ENCODE measurements at places on chromosomes 2 and 18.

GRCh38 chr2:67039517-67040103 is 357.5 kb upstream of the ETAA1 start:
- DNase-seq, result no peak

DNA sequence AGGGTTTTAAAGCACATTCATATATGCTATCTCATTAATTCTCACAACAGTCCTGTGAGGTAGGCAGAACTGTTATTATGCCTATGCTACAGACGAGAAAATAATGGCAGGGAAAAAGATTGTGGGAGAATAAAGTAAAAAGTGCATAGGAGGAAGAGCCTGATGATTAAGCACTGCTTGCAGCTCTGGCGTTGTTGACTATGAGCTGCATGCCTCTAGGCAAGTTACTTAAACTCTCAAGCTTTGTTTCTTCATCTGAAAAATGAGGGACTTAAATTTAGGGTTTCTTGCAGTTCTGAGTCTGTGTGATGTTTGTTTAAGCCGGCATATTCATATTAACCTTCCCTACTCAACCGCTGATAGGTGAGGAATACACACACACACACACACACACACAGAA is 51.6 kb upstream of the RAPH1 start:
- DNase-seq, result no peak

- DNase-seq, result no peak
These were observed 8.7 kb downstream of the OTOF start for GRCh38 chr2:26469092-26469710.

- DNase-seq, result no peak
These were observed 929.4 kb upstream of the PIK3C3 start for GRCh38 chr18:41025666-41026065.

DNA sequence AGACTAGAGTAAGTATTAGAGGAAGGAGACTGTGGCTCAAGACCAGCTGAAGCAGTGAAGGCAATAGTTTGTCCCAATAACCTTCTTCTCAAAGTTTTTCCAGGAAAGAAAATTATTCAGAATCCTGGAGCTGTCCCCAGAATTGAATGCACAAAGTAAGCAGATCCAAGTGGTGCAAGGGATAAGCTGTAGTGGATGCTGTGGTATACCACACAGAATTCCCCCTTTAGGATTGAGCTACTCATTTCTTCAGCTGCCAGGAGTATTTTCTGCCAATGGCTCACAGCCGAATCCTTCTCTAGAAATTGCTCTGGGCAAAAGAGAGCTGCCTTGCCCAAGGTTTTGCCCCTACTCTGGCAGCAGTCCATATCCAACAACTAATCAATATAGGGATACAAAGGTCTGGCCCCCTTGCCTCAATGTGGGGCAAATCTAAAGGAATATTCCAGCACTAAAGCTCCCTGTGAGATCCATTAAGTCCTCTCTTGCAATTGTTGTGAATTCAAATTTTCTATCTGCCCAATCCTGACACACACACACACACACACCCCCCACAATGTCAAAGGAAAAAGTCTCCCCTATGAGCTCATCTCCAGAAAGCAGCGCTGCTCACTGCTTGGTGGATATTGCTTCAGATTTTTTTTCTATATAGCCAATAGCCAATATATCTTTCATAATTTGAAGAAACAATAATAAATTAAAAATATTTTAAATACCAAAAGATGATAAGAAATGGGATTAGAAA is 18.4 kb upstream of the TCF7L1 start:
- DNase-seq, result peak; percentile 56

- DNase-seq, result peak; percentile 26
These were observed 58.6 kb downstream of the SP110 start for GRCh38 chr2:230161184-230161583.

DNA sequence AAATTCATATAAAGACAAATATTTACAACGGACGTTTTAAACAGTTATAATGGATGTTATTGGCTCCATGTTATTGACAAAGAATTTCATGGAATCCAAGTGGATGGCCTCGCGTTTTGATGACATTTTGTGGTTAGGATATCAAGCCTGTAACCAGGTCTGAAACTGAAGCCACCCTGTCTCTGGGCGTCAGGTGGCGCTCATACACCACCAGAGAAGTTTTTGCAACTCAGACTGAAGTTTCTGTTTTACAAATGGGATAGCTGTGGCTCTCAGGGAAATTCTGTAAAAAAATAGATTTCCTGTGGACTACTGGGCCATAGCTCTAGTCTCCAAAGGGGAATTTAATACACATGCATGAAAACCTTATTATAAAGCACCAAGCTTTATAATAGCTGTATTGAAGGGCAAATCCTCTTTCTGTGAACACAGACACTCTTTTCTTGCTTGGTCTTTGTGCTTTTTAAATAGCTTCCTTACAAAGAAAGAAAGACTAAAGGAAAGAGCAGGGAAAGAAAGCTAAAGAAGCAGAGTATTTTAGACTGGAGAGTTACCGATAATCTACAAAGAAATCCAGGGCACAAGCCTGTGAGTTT is 86.7 kb downstream of the C18orf54 start:
- peak; percentile 61 for DNase-seq

GRCh38 chr2:134549104-134549503 is 169.7 kb downstream of the TMEM163 start:
- no peak for DNase-seq

DNA sequence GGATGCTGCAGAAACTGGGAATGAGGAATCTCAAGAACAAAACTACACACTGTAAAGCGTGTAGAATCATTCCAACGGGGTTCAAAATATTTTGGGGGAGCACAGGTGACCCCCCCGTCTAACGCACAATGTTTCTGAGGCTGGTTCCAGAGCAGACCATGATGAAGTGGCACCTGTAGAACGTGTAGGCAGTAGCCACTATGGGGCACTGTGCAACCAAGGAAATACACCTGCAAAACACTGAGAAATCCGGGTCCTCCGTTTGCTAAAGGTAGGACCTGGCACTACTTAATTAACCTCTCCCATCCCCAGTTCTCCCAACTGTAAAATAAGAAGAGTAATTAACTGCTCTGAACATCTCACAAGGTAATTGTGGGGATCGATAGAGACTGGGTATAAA is 22.6 kb downstream of the ST6GAL2 start:
- DNase-seq, result no peak

- no peak for DNase-seq
These were observed 67.9 kb downstream of the CCDC138 start for GRCh38 chr2:108854484-108854883.

DNA sequence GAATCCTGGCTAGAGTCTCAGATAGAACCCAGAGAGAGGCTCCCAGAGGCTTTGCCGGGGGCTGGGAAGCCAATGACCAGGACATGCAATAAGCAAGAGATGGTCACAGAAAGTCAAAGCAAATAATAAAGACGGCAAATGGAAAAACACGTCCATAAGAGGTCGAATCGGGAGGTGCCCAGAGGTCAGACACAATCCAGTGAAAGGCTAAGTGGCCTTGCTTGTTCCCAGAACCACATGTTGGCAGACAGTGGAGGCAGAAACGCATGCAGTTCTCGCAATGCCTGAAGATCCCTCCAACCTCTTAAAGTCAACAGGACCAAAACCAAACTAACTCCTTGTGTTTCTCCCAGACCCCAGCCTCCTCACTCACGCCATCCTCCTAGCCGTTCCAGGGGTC is 3.0 kb downstream of the CYB5A start:
- DNase-seq, result no peak

DNA sequence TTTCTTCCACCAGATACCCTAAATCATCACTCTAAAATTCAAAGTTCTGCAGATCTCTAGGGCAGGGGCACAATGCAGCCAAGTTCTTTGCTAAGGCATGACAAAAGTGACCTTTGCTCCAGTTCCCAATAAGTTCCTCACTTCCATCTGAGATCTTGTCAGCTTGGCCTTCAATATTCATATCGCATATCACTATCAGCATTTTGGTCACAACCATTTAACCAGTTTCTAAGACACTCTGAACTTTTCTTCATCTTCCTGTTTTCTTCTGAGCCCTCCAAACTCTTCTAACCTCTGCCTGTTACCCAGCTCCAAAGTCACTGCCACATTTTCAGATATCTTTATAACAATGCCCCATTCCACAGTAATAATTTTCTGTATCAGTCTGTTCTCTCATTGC is 452.6 kb upstream of the TRIB2 start:
- DNase-seq, result no peak

DNA sequence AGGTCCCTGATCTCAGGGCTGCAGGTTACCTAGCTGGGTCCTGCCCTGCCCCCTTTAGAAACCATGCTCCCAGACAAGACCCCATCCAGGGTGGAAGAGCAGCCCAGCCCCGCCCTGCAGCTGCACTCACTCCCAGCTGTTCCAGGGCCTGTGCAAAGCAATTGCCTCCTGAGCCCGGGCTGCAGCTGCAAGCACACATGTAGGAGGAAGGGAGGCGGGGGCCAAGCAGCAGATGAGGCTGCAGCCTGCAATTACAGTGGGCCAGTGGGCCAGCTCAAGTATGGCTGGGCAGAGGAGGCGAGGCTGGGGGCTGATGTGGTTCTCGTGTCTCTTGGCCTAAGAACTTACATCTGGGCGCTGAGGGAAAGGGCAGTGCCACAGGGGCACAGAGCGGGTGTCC is 65.4 kb upstream of the TUBA3E start:
- peak; percentile 28 for DNase-seq

GRCh38 chr18:74292541-74292858 is 737 bp upstream of the CYB5A start:
- no peak for DNase-seq

GRCh38 chr2:200367155-200367554 is 60.7 kb downstream of the SPATS2L start:
- DNase-seq, result peak; percentile 82

- DNase-seq, result no peak
These were observed 34.7 kb upstream of the FAM124B start for GRCh38 chr2:224436634-224437033.

DNA sequence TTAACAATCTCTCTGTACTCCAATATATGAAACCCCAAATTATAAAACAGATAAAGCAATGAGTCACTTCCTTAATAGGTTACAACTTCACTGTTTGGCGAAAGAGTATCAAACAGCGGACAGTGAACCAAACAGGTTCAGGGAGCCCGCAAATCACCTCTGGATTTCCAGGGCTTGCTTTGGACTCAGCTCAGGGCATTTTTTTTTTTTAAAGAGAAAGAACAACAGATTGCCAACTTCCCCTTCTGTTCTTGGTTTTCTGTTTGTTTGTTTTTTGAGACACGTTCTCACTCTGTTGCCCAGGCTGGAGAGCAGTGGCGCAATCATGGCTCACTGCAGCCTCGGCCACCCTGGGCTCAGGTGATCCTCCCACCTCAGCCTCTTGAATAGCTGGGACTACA is 52.7 kb downstream of the ABCB11 start:
- peak; percentile 55 for DNase-seq

DNA sequence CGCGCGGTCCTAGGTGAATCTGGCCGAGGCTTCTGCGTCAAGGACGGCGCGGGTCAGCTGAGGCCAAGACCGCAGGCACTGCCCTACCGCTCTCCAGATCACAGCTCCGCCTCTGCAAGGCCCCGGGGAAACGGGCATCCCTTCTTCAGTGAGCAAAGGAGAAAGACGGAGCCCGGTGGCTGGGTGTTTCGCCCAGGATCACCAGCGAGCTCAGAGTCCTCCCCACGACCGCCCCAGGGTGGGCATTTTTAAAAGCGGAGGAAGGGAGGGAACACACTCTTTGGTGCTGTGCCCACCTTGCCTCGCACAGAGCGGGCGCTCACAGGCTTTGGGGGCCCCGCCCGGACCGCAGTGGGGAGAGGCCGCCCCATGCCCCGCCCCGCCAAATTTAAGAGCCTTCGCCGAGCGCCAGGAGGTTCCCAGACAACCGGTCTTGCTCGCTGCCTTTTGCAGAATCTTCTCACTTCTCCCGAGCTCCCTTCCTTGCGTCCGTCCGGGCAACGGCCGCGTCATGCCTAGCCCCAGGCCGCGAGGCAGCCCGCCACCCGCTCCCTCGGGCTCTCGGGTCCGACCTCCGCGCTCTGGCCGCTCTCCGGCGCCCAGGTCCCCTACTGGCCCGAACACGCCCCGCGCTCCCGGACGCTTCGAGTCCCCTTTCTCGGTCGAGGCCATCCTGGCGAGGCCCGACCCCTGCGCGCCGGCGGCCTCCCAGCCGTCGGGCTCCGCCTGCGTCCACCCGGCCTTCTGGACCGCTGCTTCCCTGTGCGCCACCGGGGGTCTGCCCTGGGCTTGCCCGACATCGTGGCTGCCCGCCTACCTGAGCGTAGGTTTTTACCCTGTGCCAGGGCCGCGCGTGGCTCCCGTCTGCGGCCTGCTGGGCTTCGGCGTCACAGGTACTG is at the start of gene NOTO:
Gene NOTO (plus strand): TSS at position 419 of the 899 bp plus-strand sequence. CDS start 93 bp downstream, at position 512.
- DNase-seq, result no peak

DNA sequence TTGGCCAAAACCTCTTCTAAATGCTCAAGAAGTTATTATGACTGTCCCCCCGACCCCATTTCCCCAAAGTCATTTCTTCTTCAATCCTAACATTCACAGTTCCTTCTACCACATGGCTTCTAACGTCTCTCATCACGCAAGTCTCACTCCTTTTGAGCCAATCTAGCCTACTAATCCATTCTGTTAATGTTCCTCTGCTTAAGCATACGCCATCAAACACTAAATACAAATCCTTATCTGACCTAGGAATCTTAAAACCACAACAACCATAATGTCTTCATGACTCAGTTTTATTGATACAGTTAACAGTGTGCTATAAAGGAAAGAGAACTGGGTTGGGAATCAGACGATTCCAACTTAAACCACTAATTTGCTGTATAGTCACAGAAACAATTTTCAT is 23.9 kb downstream of the HNRNPLL start:
- no peak for DNase-seq

DNA sequence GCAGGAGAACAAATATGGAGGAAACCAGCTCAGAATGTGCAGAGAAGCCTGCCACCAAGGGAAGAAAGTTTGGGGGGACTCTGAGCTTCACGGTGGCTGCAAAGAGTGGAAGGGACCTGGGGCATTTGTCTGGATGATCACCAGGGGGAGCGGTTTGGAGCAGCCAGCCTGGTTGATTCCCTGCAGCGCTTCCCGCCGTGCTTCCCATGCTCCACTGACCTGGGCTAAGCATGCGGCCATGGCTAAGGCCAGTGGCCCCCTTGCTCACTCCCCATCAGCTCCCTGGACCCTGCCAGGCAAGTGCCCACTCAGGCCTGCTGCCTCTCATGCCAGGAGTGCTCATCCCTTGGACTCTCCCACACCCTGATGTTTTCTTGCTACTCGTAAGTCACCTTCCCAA is 27.0 kb downstream of the NTSR2 start:
- DNase-seq, result no peak

DNA sequence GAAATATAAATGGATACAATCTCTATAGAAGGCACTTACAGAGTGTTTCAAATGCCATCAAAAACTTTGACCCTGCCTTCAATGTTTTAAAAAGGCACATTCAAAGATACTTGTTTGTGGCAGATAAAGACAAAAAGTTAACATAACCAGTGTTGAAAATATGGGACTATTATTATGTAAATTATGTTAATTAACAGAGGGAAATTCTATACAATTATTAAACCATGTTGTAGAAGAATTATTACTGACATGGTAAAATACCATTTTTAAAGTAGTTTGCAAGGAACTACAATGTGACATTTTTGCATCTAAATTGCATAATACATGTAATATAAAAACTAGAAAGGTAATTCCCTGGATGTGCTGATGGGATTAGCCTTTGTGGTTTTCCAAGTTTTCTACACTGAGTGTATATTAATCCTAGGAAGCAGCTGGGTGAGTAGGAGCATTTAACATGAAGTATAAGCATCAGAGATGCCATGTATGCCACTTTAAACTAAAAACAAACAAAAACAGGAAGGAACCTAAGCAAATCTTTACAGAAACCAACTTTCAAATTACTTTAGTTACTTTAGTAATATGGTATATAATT is 21.7 kb downstream of the MIB1 start:
- no peak for DNase-seq

GRCh38 chr2:10504994-10505820 is 57.1 kb upstream of the ODC1 start:
- DNase-seq, result peak; percentile 26

Data from left lobe of liver (tissue), 2 donors.